ENCODE measurements at places on chromosomes 3 and 15.

DNA sequence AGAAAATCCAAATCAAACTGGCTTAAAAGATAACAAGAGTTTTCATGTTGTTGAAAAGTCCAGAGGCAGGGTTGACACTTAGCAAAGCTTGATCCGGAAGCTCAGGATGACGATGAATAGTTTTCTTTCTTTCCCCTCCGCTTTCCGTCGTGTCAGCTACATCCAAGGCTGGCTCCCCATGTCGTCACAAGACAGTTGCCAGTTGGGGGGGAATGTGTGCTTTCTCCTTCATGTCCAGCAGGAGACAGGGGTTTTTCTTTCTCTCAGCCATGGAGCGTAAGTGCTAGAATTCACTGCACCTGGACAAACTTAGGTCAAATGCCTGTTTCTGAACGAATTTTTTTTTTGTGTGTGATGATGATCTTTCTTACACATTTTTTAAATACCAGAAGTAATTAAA is 273.8 kb upstream of the RGMA start:
- no peak for DNase-seq

GRCh38 chr15:68584756-68585573 is 6.2 kb downstream of the CORO2B start:
- no peak for DNase-seq

DNA sequence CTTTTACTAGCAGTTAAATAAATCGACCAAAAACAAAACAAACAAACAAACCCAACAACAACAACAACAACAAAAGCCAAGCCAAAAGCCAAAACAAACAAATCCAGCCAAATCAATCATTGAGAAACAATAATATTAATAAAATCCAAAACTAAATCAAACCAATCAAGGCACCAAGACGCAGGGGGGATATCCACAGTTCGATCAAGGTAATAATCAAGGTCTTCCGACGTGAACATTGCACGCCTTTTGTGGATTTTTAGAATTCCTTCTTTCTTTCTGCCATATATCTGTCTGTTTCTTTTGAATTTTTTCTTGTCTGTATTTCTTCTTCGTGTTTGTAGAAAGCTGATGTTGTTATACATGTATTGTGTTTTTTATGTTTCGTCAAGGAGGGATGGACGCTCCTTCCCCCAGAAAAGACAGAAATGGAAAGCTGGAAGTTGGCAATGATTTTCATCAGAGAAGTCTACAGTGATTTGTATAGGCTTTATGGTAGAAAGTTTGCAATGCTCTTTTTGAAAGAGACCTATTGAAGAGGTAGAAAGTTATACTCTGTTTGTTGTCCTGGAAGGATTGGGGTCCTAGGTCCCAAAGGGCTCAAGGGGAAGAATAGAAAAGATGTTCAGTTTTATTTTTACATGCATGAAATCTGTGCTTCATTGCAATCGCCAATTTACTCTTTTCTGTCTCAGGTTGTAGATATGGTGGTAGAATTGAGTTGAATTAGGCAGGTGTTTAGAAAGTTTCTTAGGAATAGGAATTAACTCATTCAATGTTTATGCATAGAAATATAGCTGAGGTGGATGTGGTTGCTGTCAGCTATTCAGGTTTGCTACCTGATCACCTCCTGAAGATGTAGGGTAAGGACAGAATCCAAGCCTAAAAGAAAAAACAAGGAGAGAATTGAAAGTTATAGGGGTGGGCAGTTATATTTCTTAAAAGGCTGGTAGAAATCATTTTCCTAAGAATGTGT is 1.2 kb downstream of the ARPP21 start:
- no peak for DNase-seq

DNA sequence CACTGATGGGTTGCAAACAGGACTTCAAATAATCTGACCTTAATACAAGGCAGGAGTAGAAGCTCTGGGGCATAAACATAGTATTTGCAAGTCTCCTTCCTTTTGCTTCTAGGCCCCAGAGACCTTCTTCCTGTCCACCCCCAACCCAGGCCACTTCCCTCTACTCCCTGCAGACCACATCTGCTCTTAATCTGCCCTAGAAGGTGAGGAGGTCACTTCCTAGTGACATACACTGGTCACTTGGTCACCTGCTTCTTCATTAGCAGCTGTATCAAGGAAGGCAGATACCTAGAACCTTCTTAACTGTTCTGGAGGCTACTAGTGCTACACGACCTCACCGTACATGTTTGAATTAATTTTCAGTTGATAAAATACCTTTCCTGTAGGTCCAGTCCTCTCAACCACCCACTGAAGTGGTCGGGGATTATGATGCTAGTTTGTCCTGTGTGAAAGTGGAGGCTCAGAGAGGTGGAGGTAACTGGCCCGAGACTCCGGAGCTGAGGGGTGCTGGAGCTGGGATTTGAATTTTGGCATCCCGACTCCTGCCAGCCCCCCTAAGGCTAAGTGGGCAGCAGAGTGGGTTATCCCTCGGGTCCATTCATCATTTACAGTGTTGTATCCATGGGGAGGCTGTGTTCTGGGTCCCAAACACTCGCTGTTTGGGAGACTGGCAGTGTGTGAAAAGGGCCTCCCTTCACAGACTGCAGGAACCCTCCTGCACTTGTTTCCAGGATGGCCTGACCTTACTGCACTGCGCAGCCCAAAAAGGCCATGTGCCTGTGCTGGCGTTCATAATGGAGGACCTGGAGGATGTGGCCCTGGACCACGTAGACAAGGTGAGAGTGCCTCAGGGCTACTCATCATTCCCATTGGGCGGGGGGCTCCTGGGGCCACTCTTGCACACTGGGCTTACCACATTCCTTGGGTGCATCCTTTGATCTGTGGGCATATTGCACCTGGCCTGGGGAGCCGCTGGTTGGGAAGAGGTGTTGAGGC is 13.9 kb downstream of the ANKDD1A start:
- no peak for DNase-seq

DNA sequence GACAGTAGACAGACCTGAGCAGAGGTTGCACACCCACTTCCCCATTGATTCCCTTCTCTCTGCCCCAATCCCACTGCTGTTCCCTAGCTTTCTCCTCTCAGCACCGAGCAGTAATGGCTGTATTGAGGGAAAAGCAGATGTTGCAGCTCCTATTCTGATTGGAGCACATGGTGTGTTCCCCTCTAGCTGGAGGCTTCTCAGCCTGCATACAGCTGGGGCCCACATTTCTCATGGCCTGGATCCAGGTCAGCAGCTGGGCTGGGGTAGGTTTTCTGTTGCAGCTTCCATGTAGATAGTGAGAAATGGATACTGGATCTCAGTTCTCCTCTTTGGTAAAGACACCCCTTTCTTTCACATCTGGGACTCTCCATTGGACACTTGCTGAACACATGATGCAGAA is 50.1 kb downstream of the RYR3 start:
- no peak for DNase-seq

- DNase-seq = no peak
Observed at GRCh38 chr3:176512037-176512436, 685.2 kb downstream of the TBL1XR1 start.

DNA sequence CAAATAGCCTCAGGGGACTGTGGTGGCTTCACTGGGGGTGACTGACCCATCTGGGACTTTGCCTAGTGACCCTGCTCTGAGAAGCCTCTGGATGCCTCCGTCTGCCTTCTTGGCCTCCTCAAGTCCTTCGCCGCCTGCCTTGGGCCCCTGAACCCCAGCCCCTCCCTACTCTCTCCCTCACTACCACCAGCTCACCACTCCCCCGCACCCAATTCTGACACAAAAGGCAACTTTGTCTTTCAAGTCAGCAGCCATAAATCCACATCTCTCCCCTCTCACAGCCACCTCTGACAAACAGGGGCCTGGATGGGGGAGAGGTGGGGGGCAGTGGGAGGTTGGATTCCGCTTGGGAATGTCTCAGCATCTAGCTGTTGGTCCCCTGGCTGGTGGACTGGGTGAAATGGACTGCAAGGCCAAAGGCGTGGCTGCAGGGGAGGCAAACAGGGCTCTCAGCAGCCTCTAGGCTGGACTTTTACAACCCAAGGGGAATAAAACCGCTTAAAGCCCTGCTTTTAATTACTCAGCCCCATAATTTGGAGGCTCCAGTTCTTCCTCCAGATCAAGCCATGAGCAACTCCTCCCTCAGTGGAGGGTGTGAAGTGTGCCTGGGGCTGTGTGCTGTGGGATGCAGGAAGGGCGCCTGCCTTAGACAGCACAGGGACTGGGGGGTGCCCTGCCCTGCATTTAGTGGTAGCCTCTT is 33.4 kb downstream of the IGDCC3 start:
- DNase-seq = no peak

DNA sequence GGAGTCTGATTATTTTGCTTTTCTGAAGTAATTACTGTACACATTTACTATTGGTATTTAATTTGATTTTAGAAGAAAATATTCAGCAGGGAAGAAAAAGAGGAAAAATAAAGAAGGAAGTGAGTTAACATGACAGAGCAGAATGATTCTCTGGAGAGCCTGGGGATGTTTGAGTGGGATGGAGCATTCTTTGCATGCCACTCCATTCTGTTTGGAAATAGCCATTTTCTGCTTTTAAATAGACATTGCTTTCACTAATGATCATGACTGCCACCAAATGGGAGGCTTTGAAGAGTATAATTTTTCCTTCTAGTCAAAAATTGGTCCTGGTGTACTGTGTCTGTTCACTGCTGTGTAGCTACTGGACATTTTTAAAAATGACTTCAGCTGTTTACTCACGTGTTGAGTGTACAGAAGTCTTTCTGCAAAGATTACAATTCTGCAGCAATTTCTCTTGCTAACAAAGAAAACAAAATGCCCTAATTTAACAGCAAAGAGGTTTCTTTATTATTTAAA is 196.1 kb downstream of the RYR3 start:
- no peak for DNase-seq

Data from LNCaP clone FGC (cell line).